Effector memory CD4-positive, alpha-beta T cell (primary cell): ENCODE measurements at places on chromosomes 12 and 14.

- DNase-seq: no peak
Observed at GRCh38 chr14:75329369-75329768, 50.7 kb downstream of the FOS start.

DNA sequence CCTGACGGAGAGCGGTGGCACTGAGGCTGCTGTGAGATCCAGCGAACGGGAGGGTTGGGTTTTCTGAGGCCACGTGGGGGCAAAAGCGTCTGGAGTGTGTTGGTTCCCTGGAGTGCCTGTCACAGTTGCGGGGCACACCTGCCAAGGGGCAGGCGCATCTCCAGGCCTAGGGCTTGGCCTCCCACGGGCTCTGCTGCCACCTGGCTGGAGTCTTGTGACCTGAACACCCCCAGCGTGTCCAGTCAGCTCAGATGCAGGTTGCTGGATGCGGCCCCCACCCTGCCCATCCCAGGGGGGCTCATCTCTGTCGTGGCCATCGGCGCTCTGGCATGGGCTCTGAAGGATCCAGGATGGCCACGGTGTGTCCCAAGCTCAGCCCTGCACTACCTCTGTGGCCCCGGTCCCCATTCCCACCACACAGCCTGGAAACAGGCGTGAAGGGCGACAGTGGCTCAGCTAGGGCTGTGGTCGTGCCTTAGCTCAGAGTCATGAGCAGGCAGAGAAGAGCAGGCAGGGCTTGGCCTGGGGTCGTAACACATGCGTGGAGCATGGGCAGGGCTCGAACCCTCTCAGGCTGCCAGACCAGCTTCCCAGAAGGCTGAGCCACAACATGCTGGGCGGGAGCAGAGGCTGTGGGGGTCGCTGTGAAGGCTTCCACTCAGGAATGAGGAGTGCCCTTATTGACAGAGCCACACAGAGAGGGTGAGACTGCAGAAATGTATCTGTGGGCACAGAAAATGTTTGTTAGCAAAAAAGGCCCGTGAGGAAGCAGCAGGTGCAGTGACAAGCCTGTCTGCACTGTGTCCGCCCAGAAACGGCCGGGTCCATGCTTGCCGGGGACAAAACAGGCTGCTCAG is 23.5 kb upstream of the CRIP2 start:
- DNase-seq: no peak

DNA sequence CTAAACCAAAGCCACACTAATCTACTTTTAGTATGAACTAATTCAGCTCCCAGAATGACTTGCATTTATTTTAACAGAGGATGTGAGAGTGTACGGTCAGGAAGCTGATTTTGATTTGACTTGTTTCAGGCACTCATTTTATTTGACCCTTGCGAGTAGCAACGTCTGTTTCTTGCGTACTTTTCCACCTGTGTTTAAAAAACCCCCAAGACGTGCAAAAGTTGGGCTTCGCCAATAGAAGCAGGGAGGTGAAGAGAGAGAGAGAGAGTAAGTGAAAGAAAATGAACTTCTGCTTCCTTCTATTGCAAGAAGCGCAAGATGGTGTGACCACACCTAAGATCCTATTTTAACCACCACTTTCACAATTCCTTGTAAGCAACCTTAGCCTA is 6.7 kb upstream of the SLC15A4 start:
- no peak for DNase-seq

DNA sequence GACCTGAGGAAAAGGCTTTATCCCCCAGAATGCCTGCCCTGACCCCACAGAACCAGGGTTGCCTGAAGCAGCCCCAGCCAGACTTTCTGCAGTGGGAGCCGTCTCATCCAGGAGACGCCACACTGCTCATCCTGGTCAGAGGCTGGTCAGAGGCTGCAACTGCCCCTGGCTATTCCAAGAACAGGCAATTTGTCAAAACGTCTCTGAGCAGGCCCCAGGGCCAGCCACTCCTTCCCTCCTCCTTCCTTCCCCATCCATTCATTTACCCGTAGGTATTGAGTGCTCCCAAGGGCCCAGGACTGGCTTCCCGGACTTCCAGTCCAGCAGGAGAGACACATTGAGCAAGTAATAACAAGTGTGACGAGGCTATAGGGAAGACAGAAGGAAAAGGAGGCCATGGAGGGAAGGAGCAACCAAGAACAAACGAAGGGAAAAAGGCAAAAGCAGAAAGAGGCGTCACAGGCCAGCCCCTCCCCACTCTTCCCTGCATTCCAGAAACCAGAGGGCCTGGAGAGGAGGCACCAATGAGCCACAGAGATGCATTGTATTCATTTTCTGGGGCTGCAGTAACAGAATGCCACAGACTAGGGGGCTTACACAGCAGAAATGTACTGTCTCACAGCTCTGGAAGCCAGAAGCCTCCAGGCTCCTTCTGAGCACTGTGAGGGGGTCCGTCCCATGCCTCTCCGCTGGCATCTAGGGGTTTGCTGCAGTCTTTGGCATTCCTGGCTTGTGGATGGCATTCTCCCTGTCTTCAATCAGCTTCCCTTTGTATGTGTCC is 21.0 kb upstream of the CD9 start:
- no peak for DNase-seq

DNA sequence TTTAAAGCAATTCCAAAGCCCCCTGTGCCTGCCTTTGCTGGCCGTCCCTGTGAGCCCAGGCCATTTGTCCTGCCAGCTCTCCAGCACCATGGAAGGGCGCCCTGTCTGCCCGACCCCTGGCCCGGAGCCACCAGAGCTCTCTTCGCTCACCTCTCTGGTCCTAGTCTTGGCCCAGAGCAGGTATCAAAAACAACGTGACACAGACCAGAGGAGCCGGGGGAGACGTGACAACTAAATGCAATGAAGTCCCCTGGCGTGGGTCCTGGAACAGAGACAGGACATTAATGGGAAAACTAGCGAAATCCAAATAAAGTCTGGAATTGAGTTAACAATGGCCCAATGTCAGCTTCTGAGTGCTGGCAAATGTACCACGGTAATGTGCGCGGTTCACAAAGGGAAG is 83.2 kb upstream of the DIO3 start:
- no peak for DNase-seq

DNA sequence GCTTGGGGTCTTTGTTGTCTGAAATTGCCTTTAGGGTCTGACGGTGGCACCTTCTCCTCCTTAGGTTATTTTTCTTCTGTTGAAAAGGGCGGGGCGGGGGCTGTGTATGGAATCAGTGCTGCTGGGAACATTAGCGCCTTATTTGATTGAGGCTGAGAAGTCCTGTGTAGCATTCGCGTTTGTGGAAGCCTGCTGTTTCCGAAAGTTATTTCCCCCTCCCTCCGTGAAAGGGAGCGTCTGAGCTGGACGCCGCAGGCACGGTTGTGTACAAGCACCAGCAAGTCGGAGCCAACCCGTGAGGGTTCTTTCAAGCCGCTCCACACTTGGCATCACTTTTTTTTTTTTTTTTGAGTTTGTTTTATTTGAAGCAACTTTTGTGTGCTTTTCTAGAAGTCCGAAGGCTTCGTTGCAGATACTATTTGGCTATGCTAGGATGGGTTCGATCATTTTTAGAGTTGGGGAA is 1.1 kb downstream of the SYNE2 start:
- DNase-seq: peak; percentile 35

- DNase-seq: no peak
Observed at GRCh38 chr12:124497658-124498057, 69.8 kb downstream of the NCOR2 start.

DNA sequence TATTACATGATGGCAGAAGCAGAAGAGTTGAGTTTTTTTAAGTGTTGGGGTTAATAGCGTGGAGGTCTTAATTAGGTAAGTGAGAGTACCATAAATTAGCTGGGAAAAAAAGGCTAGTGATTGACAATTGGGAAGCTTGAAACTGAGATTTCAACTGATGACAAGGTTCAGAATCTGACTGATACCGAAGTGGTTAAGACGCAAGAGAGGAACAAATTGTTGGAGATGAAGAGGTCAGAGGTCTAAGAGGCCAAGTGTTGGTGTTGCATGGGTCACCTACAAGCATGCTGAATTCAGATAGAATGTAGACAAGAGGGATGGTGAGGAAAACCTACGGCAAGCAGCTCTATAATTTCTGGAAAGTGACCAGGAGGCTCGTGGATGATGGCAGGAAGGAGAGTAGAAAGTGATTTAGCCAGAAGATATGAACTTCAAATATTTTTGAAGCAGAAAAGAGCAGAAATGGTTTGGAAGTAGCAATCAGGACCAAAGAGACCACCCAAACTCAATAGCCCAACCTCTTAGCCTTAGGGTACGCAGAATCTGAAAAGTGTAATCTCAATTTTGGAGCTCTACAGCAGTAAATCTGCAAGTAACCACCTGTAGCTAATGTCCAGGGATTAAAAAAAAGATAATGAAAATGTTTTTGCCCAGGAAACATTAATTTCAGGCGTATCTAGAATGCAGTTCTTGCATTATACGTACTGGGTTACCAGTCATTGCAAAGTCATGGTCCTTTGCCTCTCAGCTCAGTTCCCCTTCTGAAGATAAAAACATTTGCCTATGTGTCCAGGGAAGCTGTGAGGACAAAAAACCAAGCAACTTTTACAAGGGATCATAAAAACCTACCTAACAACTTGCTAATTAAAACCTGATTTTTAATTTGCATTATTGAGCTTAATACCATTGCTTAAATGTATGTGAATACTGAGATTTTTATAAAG is 1.7 kb upstream of the TMPO start:
- DNase-seq: no peak

GRCh38 chr12:2214411-2214810 is 161.6 kb downstream of the CACNA1C start:
- no peak for DNase-seq

DNA sequence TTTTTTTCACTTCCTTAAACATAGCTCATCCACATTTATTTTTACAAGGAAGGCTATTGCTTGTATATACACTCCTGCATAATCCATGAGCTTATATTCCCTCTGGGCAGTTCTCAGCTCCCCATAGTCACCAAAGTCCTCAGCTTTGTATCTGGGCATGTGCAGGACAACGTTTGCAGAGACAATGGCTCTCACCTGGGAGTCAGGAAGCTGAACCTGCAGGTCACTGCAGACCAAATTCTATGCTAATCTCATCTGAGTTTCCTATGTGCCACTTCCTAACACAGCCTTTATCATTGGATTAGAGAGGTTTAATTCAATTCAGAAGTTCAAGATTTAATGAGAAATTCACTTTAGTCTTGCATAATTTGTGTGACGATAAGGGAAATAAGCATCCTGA is 131.5 kb downstream of the KCNK10 start:
- DNase-seq: no peak

- no peak for DNase-seq
Observed at GRCh38 chr12:13299457-13299856, 102.9 kb downstream of the EMP1 start.

GRCh38 chr14:24327303-24327702 is 7.6 kb downstream of the ADCY4 start:
- no peak for DNase-seq

GRCh38 chr12:117279606-117280005 is 81.8 kb downstream of the NOS1 start:
- DNase-seq: no peak

- DNase-seq: no peak
Observed at GRCh38 chr14:104016873-104017650, 68.4 kb upstream of the ASPG start.

- DNase-seq: no peak
Observed at GRCh38 chr14:26598672-26599131, 869 bp upstream of the NOVA1 start.

DNA sequence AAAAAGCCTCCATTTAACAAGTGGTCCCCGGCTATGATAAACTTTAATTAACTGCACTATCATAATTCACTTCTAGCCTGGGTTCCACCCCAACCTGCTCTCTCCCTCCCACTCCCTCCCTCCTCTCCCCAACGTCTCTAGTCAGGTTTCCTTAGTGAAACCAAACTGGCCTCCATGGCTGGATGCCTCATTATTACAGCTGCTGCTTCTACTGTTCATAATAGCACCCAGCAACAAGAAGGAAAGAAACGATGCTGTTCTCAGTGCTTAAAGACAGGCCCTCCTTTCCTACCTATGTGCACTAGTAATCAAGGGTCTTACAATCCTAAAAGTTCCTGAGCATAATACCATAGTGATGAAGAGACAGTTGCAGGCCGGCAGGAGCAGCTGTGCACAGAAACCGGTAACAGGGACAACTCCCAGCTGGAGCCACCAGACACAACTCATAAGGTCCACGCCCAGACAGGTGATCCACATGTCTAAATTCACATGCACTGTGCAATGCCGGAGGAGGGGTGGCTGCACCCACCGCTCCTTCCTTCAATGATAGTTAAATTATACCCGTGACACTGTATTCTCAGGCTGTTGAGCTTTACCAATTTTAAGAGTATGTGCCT is 6.2 kb downstream of the IRF2BPL start:
- DNase-seq: no peak

DNA sequence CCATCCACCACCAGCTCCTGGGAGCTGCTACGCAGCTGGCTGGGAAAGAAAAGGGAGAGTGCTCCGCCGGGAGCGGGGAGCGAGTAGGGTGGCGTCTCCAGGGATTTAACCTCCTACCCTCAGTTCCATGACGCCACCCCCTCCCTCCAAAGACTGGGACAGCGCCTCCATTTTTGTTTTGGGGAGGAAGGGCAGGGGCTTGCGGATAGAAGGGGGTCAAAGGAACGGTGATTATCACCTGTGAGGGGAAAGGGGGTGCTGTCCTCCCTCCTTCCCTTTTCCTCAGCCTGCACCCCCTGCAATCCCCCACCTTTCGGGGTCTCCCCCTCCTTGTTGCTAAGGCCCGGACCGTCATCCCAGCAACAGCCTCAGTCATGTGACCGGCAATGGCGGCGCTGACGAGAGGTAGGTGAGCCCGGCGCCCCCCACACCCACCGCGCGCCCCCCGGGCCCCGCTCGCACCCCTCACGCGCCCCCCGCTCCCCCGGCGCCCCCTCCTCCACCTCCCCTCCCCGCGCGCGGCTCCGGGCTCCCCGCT is at the start of gene DTX3:
DTX3 (plus strand) TSS at position 371 of the 538 bp plus-strand sequence. CDS start 1,694 bp downstream, outside the sequence.
- DNase-seq: no peak

DNA sequence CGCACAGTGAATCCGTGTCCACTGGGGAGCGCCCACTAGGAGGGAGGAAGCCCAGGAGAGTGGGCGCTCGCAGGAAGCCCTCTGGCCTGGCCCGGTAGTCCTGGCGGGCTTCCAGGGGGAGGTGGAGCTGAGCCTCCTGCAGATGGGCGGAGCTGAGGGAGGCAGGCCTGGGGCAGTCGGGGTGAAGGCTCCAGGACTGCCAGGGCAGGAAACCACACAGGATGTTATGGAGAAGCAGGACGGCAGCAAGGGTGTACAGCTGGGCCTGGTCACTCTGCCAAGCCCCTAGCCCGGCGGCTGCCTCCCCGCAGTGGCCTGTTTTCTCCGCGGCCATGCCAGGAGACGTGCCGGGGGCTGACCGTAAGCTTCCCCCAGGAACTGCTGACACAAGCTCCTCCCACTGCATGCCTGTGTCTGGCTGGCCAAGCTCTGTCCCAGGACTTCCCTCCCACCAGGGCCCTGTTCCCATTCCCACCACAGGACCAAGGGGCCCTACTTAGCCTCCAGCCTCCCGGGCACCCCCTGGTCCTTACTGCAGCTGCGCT is 143.4 kb upstream of the C14orf180 start:
- no peak for DNase-seq

- DNase-seq: no peak
Observed at GRCh38 chr12:111390910-111391309, 14.8 kb upstream of the SH2B3 start.

GRCh38 chr14:89267163-89267562 is 149.9 kb downstream of the FOXN3 start:
- no peak for DNase-seq
